ENCODE measurements at places on chromosomes 12 and 14.

DNA sequence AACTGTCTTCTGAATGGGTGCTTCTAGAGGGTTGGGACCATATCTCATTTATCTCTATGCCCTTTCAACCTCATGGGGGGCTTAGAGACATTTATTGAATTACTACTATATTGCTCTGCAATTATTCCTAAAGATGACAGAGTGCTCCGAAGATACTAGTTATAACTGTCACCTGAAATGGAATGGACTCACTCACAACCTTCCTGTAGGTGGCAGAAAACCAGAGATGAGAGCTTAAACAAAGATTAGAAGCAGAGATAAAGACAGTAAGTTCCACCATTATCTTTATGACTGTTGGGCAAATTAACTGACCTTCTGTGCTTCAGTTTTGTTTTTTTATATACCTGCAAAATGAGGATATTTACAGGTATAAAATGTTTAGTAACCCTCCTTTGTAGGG, 31.5 kb upstream of the GTF2A1 start:
- DNase-seq = no peak

- DNase-seq = no peak
Observed at GRCh38 chr12:31220061-31220460, 105.9 kb downstream of the SINHCAF start.

DNA sequence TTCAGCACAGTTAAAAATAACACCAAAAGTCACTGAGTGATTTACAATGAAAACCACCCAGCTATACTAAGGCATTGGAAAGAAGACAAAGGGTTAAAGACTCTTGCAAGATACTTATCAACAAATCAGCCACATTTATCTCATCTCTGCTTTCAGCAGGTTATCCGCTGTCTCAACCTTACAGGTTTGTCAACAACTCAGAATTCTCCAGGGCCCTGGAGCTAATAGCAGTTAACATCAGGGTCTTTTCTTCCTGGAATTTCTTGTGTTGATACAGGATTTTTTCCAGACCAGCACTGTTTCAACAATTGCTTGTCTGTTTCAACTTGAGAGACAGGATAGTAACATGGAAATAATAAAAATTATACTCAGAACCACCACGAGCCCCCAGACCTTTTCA, 3.5 kb downstream of the PKP2 start:
- no peak for DNase-seq

DNA sequence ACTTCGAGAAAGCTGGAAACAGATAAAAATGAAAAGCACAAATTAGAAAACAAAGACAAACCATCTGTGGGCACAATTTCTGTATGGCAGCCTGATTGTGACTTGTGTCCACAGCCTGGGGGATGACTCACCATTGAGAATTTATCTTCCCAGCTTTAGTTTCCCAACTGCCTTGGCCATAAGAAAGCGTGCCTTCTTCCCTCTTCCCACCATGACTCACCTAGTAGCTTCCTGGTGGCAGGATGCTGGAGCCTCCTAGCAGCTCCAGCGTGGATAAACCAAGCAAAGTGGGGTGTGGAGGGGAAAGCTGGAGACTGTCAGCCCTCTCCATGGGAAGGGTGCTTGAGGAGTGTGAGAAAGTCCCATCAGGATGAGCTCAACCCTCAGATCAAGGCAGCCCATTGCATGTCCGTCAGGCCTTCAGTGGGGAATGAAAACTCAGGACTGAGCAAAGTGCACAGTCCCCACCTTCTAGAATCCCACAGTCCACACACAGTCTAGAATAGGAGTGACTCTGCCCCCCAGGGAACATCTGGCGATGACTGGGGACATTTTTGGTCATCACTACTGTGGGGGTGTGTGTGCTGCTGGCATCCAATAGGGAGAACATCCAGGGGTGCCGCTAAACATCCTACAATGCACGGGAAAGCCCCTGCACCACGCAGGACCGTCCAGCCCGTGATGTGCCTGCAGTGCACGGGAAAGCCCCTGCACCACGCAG, 22.4 kb upstream of the SERPINA6 start:
- peak; percentile 8 for DNase-seq

GRCh38 chr12:54374562-54375258, 9.8 kb downstream of the ZNF385A start:
- no peak for DNase-seq

- no peak for DNase-seq
Observed at GRCh38 chr12:91276509-91276908, 93.9 kb upstream of the DCN start.
